ENCODE measurements at places on chromosomes 4 and X.
A peak's percentile ranks its signal among the peaks of the same experiment; 100 is the strongest.

DNA sequence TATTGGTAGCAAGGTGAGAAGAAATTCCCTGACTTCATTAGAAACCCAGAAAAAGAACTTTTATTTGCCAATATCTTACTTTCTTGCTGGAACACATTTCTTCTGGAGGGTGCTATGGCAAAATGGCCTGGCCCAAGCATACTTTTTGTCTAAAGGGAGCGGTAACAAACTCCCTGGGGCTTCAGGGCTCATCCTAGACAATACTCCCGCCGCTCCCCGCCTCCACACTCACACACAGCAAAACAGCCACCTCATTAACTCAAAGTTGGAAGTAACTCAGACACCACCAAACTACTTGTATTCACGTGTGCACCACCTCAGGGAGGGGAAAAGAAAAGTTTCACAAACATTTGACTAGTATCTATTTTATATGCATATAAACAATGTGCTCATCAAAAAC is 75.7 kb downstream of the IGSF1 start:
- no peaks in the 10 kb centered on the region for H3K4me1 ChIP-seq
- H3K27ac ChIP-seq: no peak overlapping the region
- no peak for DNase-seq
- no peaks in the 10 kb centered on the region for H3K36me3 ChIP-seq

GRCh38 chrX:53004811-53005210 is 43.8 kb upstream of the GPR173 start:
- H3K36me3 ChIP-seq: no peaks in the 10 kb centered on the region
- peaks cover 2% of the 10 kb centered on the region for H3K27me3 ChIP-seq
- H3K4me1 ChIP-seq: peaks cover 2% of the 10 kb centered on the region
- DNase-seq: no peak

GRCh38 chr4:95167805-95168204 is 381.0 kb downstream of the UNC5C start:
- DNase-seq: no peak
- no peak overlapping the region for H3K27ac ChIP-seq
- H3K27me3 ChIP-seq: peaks cover 4% of the 10 kb centered on the region

- peaks cover 2% of the 10 kb centered on the region for H3K27me3 ChIP-seq
- H3K27ac ChIP-seq: no peak overlapping the region
- no peaks in the 10 kb centered on the region for H3K4me1 ChIP-seq
Measured at GRCh38 chr4:149896432-149896831, 80.8 kb upstream of the IQCM start.

DNA sequence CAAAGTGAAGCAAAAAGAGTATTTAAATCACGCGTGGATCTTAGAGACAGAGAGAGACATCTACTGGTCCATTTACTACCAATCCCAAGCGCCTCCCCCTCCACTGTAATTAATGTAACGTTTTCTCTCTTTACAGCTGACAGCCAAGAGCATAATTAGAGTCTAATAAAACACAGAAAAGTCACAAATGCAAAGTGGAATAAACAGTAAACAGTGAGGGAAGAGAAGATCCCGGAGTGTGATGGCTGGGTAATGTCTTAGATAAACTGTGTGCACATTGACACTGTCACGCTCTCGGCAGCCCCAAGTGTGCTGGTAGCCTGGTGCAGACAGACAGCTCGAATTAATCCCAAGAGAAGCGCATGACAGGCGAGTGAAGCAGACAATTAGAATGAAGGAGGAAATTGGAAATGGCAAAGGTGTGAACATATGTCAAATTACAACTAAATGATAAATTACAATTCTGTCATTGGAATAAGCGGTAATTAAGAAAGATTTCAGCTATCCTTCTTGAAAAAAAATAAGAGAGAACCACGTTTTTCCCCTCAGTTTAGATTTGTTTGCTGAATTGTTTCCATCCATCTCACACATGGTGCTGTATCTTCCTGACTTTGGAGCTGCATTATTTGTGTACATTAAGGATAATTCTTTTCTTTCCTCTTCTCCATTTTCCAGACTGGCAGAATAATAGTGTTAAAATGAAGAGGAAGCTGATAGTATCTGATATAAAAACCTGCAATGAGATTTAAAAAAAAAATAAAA is 100.1 kb downstream of the CXXC4 start:
- no peaks in the 10 kb centered on the region for H3K36me3 ChIP-seq
- no peak for DNase-seq
- H3K27me3 ChIP-seq: no peaks in the 10 kb centered on the region
- no peak overlapping the region for H3K27ac ChIP-seq
- no peak overlapping the region for H3K4me3 ChIP-seq

- no peak overlapping the region for H3K27ac ChIP-seq
- H3K4me3 ChIP-seq: no peak overlapping the region
- peaks cover 2% of the 10 kb centered on the region for H3K4me1 ChIP-seq
Measured at GRCh38 chr4:1978741-1979476, 29.9 kb downstream of the NELFA start.

- H3K27ac ChIP-seq: peak overlapping the region; percentile 61
- H3K4me1 ChIP-seq: peaks cover 14% of the 10 kb centered on the region
- no peak for DNase-seq
- H3K4me3 ChIP-seq: no peak overlapping the region
- no peaks in the 10 kb centered on the region for H3K27me3 ChIP-seq
- peaks cover 32% of the 10 kb centered on the region for H3K36me3 ChIP-seq
Measured at GRCh38 chr4:1318046-1318375, 28.3 kb downstream of the MAEA start.

- H3K27me3 ChIP-seq: no peaks in the 10 kb centered on the region
- no peak overlapping the region for H3K27ac ChIP-seq
- H3K4me1 ChIP-seq: peaks cover 2% of the 10 kb centered on the region
- H3K36me3 ChIP-seq: no peaks in the 10 kb centered on the region
- DNase-seq: no peak
- H3K4me3 ChIP-seq: no peak overlapping the region
Measured at GRCh38 chrX:118024482-118024881, 92.1 kb downstream of the KLHL13 start.

- no peak for DNase-seq
- H3K27me3 ChIP-seq: no peaks in the 10 kb centered on the region
- no peak overlapping the region for H3K4me3 ChIP-seq
- no peaks in the 10 kb centered on the region for H3K36me3 ChIP-seq
- peaks cover 2% of the 10 kb centered on the region for H3K4me1 ChIP-seq
Measured at GRCh38 chr4:123246085-123246484, 150.5 kb upstream of the SPRY1 start.
